ENCODE measurements at places on chromosomes 3 and 15. TPM values are rescaled to one million over a fixed set of nuclear protein-coding genes. Genes with fewer than 3 reads are reported as not detected.

- DNase-seq, result no peak
Observed at GRCh38 chr3:514192-514591, 317.6 kb downstream of the CHL1 start.

- no peak for DNase-seq
Observed at GRCh38 chr15:40464595-40465185, 6.1 kb upstream of the CHST14 start.

The ENTPD3 gene
- not detected for total RNA-seq

The SIDT1 gene
- total RNA-seq, result 11.3 TPM

All from Karpas-422 (cell line).